ENCODE measurements at places on chromosomes 3 and 15.

DNA sequence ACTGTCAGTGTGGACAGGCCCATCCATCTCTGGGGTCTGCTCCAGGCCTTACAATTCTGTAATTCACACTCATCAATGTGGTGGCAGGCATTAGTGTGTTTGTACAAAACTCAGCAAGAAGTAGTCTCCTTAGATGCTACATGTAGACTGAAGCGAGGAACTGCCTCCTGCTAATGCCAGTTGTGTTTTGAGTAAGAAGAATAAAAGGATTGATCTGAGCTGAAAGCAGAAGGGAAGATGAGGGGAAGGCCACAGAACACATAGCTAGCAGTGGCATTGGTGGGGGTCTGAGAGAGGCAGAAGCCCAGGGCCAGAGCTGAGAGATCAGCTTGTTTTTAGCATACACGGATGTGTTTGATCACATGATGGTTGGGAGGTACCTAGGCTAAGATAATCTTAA lies 144.1 kb downstream of the TIGIT start:
- no peak for DNase-seq

GRCh38 chr15:42725331-42725903 lies 11.5 kb downstream of the CDAN1 start:
- DNase-seq: no peak

GRCh38 chr3:49476563-49476962 lies 6.5 kb downstream of the DAG1 start:
- DNase-seq: no peak

GRCh38 chr3:22450786-22451400 lies 699.9 kb upstream of the ZNF385D start:
- no peak for DNase-seq

- DNase-seq: no peak
These were observed 19.7 kb downstream of the SPSB4 start for GRCh38 chr3:141070727-141071357.

- DNase-seq: no peak
These were observed 391.0 kb upstream of the CADM2 start for GRCh38 chr3:84567796-84568195.

DNA sequence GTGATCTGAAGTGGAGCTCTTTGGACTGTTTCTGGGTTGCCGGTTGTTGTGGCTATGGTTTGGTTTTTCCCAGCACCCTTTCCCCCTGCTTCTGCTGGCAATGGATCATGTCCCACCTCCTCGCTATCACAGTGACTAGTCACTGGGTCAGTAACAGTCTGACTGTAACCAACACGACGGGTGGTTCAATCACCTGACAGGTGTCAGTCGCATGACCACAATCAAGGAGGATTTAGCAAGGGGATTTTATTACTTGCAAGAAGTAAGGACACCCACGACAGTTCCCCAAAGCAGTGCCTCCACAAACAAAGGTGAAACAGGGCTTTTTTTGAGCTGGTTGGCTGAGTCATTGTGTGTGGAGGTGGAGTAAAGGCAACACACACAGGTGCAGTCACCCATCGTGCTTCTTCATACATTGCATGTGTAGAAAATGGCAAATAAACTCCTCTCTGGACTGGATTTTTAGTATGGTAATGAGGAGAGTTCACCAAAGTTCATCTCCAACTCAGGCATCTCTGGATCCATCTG lies 58.8 kb upstream of the FAM3D start:
- DNase-seq: no peak

GRCh38 chr15:25785641-25786025 lies 77.5 kb downstream of the ATP10A start:
- no peak for DNase-seq

- DNase-seq: no peak
These were observed 299.9 kb upstream of the MME start for GRCh38 chr3:154780263-154780662.

GRCh38 chr15:51499379-51499976 lies 123.1 kb downstream of the DMXL2 start:
- peak; percentile 7 for DNase-seq

- DNase-seq: no peak
These were observed 115.2 kb upstream of the ETV5 start for GRCh38 chr3:186224041-186224610.

- no peak for DNase-seq
These were observed 13.3 kb upstream of the SRPRB start for GRCh38 chr3:133792171-133792763.

GRCh38 chr15:80996247-80996646 lies 4.5 kb upstream of the TLNRD1 start:
- DNase-seq: no peak

GRCh38 chr3:146626403-146627122 lies 21.4 kb upstream of the PLSCR5 start:
- no peak for DNase-seq

GRCh38 chr3:126033051-126033745 lies 50.7 kb downstream of the SLC41A3 start:
- DNase-seq: no peak

DNA sequence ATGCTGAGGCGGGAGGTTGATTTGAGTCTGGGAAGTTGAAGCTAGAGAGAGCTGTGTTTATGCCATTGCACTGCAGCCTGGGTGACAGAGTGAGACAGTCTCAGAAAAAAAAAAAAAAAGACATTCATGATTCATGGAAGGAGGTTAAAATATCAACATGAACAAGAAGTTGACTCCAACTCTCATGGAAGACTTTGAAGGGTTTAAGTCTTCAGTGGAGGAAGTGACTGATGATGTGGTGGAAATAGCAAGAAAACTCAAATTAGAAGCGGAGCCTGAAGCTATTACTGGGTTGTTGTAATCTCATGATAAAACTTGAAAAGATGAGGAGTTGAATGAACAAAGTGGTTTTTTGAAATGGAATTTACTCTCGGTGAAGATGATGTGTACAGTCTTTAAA lies 491.8 kb downstream of the SQOR start:
- DNase-seq: no peak

GRCh38 chr3:32303399-32303747 lies 64.9 kb downstream of the CMTM8 start:
- DNase-seq: no peak

DNA sequence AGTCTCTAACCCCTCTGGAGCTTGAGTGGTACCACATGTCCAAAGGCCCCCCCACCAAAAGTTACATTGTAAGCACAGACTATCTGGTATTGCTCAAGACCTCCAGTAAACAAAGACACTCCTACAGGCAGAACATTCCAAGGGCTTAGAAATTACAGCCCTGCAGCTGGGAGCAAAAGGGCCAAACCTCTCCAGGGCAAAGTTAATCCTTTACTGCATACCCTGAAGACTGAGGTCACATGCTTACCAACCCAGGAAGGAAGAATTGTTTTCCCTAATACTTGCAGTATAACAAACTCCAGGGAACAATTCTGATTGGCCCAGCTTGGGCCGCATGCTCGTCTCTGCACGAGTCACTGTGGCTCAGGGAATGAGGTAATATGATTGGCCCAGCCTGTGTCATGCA lies 266.1 kb upstream of the NR2F2 start:
- no peak for DNase-seq

DNA sequence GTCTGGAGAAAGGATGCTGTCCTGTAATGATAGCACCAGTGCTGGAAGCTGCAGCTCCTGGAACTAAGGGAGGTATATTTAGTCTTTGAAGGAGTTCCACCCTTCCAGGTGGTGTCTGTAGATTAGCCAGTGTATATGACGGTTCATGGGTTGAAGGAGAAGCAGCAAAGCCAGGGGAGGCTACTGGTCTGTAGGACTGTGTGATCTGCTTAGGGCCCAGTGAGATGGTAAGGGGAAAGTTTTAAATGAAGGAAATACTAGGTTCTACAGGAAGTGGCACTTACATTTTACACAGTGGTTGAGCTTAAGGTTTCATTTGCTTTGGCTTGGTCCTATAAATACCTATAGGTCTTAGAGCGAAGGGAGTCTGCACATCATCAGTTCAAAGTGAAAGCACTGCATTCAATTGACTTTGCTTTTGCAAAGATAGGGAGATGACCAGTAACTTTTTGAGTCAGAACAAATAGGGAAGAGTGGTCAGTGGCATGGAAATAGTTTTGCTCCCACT lies 5.6 kb downstream of the SLC25A38 start:
- DNase-seq: peak; percentile 71

DNA sequence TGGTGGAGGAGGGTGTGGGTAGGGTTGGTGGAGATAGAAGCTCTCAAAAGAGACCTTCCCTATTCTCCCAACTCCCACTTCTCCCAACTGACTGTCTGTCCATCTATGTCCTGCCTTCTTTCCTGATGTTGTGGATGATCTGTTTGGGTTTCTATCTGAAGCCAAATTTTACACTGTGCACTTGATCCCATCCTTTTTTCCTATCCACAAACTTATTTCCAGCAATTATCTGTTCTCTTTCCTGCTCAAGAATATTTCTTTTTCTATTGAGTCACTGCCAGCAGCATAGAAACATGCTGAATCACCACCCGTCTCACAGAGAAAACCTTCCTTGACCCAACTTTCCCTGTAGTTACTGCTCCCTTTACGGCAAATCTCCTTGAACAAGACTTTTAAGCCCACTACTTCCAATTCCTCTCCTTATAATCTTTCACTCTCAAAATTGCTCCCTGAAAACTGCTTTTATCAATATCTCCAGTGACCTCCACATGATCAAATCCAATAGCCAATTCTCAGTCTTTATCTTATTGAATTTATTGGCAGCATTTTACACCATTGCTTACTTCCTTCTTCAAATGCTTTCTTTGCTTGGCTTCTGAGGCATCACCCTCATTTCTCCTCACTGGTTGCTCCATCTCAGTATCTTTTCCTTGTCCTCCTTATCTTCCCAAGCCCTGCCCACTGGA lies 141.2 kb upstream of the SLC7A14 start:
- DNase-seq: no peak

- no peak for DNase-seq
These were observed 25.4 kb downstream of the CTDSPL start for GRCh38 chr3:37887062-37887461.

DNA sequence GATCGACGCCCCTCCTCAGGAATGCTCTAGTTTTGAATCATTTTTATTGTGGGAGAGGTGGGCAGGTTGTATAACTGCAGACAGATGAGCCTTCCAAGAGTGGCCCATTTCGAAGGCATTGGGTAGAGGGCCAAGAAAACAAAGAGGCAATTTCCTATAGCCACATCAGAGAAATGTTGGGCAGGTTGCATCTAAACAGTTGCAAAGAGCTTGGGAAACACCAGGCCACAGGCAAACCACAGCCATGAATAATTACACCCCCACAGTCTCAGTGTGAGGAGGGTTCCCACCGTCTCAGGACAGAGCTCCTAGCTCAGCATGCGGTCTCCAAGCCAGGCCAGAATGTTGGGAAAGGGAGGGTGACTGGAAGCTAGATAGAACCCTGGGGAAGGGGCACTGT lies 257.3 kb downstream of the ABHD5 start:
- no peak for DNase-seq

DNA sequence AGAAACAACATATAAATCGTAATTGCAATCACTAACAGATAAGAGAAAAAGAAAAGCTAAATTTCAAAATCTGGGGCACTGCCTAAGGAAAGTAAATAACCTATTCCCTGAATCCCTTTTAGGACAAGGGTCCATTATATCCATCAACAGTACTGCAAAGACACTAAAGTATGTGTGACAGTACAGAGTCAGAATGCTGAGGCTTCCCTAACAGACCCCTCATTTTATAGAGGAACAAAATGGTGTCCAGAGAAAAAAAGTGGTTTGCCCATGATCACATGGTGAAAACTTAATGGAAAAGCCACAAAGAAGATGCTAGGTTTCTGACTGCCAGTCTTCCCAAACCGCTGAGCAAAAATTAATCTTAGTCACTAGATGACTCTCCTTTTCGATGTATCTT lies 93.8 kb downstream of the DHX30 start:
- no peak for DNase-seq

- DNase-seq: no peak
These were observed 326.1 kb upstream of the ROPN1 start for GRCh38 chr3:124318014-124318413.

GRCh38 chr3:156847752-156848448 lies 21.7 kb downstream of the LEKR1 start:
- no peak for DNase-seq

GRCh38 chr15:59516655-59517461 lies 78.9 kb downstream of the FAM81A start:
- DNase-seq: no peak

GRCh38 chr3:147246906-147247305 lies 159.4 kb downstream of the ZIC4 start:
- no peak for DNase-seq

- DNase-seq: no peak
These were observed 1.6 kb downstream of the FRMD4B start for GRCh38 chr3:69384326-69384725.

DNA sequence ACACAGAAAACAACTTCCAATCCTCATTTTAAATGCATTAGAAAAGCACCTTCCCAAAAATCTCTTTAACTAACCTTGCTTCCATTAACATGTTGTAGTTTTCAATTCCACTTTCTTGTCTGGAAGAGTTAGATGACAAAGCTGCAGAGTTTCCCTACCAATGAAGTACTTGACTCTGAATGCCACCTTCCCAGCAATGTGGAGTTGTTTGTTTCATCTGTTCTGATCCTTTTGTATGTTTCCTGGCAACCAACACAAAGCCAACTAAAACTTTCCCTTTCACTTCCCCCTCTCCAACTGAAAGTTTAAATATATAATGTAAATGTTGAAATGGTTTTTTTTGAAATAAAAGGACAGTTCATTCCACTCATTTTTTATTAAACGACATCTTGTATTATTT lies at the start of gene WDR49:
WDR49 (minus strand) TSS at position 183 of the 400 bp plus-strand sequence. CDS start 517 bp downstream, outside the sequence.
- DNase-seq: no peak

DNA sequence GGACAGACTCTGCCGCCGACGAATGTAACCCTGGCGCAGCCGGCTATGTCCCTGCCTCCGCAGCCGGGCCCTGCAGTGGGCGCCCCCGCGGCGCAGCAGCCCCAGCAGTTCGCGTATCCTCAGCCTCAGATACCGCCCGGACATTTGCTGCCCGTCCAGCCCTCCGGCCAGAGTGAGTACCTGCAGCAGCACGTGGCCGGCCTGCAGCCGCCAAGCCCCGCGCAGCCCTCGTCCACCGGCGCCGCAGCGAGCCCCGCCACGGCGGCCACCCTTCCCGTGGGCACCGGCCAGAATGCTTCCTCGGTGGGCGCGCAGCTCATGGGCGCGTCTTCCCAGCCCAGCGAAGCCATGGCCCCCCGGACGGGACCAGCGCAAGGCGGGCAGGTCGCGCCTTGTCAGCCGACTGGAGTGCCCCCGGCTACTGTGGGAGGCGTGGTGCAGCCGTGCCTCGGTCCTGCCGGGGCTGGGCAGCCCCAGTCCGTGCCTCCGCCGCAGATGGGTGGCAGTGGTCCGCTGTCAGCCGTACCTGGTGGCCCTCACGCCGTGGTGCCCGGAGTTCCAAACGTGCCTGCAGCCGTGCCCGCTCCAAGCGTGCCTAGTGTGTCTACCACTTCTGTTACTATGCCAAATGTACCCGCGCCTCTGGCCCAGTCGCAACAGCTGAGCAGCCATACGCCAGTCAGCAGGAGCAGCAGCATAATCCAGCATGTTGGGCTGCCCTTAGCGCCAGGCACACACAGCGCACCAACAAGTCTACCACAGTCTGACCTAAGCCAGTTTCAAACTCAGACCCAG lies 2.4 kb downstream of the TSC22D2 start:
- no peak for DNase-seq

Data from GM19239 (cell line).